ENCODE measurements at places on chromosomes 3 and 15.

GRCh38 chr3:130870423-130870822 lies 23.5 kb upstream of the ATP2C1 start:
- H3K36me3 ChIP-seq, result no peaks in the 10 kb centered on the region
- no peak for DNase-seq
- no peaks in the 10 kb centered on the region for H3K27me3 ChIP-seq
- no peaks in the 10 kb centered on the region for H3K4me1 ChIP-seq
- H3K4me3 ChIP-seq, result no peak overlapping the region

- H3K4me3 ChIP-seq, result no peak overlapping the region
- DNase-seq, result no peak
- no peaks in the 10 kb centered on the region for H3K36me3 ChIP-seq
- no peak overlapping the region for H3K27ac ChIP-seq
- H3K27me3 ChIP-seq, result no peaks in the 10 kb centered on the region
Measured at GRCh38 chr15:26590676-26591075, 182.2 kb downstream of the GABRB3 start.

DNA sequence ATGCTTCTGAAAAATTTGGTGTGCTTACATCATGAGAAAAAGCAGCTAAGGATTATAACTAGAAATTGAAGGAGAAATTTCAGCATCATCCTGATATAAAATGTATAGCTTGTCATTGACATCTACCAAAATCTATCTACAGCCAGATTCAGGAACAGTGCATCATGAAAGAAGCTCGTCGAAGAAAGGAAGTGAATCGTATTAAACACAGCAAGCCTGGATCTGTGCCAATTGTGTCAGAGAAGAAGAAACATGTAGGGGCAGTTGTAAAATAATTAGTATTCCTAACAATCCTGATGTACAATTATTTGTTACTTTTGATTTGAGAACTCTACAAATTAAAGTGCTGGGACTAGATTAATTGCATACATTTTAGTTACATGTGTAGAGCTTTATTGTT lies 37.2 kb downstream of the AP4E1 start:
- H3K4me1 ChIP-seq, result peaks cover 31% of the 10 kb centered on the region
- H3K36me3 ChIP-seq, result peaks cover 50% of the 10 kb centered on the region
- DNase-seq, result no peak

GRCh38 chr15:66654739-66655375 lies 47.2 kb upstream of the SMAD6 start:
- DNase-seq, result no peak
- no peak overlapping the region for H3K27ac ChIP-seq
- no peaks in the 10 kb centered on the region for H3K36me3 ChIP-seq

DNA sequence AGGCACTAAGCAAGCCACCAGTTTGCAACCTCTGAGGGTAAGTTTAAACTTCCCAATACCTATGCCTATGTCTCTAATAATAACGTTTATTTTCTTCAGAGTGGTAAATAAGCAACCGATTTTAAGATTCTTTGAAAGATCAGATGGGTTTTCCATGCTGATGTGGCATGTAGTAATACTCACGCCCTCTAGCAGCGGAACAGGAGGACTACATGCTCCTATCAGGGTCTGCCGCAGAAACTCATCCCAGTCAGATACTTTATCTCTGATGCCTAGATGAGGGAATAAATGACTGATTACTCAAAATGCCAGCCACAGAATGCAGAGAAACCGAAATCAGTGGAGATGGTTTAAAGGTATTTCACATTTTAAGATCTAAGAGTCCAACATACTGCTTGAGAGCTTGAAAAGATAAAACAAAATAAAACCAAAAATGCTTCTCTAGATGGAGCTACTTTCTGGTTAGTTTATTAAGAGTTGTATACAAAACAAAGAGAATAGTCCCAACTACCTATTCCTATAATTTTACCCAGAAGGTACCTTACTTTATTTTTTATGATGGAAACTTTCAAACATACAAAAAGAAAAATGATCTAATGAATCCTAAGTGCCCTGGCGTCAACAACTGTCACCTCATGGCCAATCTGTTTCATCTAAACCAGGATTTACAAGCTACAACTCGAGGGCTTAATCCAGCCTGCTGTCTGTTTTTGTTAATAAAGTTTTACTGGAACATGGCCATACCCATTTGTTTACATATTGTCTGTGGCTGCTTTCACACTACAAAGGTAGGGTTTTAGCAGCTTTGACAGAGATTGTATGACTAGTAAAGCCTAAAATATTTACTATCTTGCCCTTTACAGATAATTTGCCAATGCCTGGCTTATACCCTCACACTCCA lies 37.5 kb upstream of the STIMATE start:
- H3K36me3 ChIP-seq, result no peaks in the 10 kb centered on the region
- DNase-seq, result peak; percentile 48
- peak overlapping the region; percentile 29 for H3K4me3 ChIP-seq
- peaks cover 7% of the 10 kb centered on the region for H3K4me1 ChIP-seq
- H3K27ac ChIP-seq, result peak overlapping the region; percentile 7
- H3K27me3 ChIP-seq, result peaks cover 3% of the 10 kb centered on the region

DNA sequence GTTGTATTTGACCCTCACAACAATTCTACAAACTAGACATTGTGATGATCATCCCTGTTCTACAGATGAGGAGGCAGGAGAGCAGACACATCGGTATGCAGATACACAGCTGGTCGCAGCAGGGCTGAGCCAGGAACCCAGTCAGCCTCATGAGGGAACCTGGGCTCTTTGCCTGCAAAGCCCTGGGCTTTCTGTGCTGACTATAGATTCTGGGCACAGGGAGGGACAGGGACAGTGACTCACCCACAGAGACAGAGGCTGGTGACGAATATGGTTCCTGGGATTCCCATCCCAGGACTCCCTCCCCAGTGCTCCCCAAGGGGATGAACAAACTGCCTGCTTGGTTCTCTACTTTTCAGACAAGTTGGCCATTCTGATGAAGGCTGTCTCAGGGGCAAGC lies 3.8 kb upstream of the CAMP start:
- no peaks in the 10 kb centered on the region for H3K36me3 ChIP-seq
- peak; percentile 39 for DNase-seq
- H3K27me3 ChIP-seq, result peaks cover 46% of the 10 kb centered on the region
- H3K27ac ChIP-seq, result no peak overlapping the region

DNA sequence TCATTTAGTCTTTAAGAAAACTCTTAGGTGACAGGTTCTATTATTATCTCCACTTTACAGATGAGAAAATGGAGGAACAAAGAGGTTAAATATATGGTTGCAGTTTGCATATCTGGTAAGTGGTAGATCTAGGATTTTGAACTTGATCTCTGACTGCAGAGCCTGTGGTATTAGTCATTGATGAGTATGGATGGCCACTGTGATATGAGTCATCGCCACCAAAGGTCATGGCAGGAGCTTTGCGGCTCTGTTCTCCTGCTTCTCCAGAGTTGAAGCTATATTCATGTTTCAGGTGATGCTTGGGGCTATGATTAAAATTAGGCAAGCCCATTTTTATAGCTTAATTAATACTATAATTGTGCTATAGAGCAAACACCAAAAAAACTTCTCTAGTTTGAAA lies 306.2 kb upstream of the DPPA4 start:
- peaks cover 50% of the 10 kb centered on the region for H3K4me1 ChIP-seq
- peak; percentile 58 for DNase-seq
- no peak overlapping the region for H3K27ac ChIP-seq
- H3K36me3 ChIP-seq, result no peaks in the 10 kb centered on the region
- peaks cover 3% of the 10 kb centered on the region for H3K27me3 ChIP-seq

GRCh38 chr3:9838856-9839255 lies 5.0 kb downstream of the RPUSD3 start:
- H3K27me3 ChIP-seq, result peaks cover 1% of the 10 kb centered on the region
- peaks cover 10% of the 10 kb centered on the region for H3K4me1 ChIP-seq
- peaks cover 23% of the 10 kb centered on the region for H3K36me3 ChIP-seq
- H3K4me3 ChIP-seq, result no peak overlapping the region
- no peak for DNase-seq

GRCh38 chr3:84601303-84601702 lies 357.5 kb upstream of the CADM2 start:
- no peaks in the 10 kb centered on the region for H3K27me3 ChIP-seq
- H3K36me3 ChIP-seq, result no peaks in the 10 kb centered on the region
- DNase-seq, result no peak
- no peak overlapping the region for H3K4me3 ChIP-seq

GRCh38 chr3:47813551-47814177 lies 10.7 kb downstream of the DHX30 start:
- H3K36me3 ChIP-seq, result peaks cover 16% of the 10 kb centered on the region
- no peak for DNase-seq
- H3K4me1 ChIP-seq, result no peaks in the 10 kb centered on the region
- H3K27ac ChIP-seq, result peak overlapping the region; percentile 40
- H3K27me3 ChIP-seq, result no peaks in the 10 kb centered on the region
- no peak overlapping the region for H3K4me3 ChIP-seq

GRCh38 chr3:123096126-123096525 lies 29.3 kb downstream of the PDIA5 start:
- peaks cover 41% of the 10 kb centered on the region for H3K36me3 ChIP-seq
- peaks cover 40% of the 10 kb centered on the region for H3K4me1 ChIP-seq
- H3K27ac ChIP-seq, result no peak overlapping the region
- H3K27me3 ChIP-seq, result peaks cover 2% of the 10 kb centered on the region
- no peak overlapping the region for H3K4me3 ChIP-seq
- DNase-seq, result no peak

Measured in HFFc6 (cell line).